AG20443 (cell line): ENCODE measurements at places on chromosomes 3 and 15.
A peak's percentile ranks its signal among the peaks of the same experiment; 100 is the strongest.

- DNase-seq = peak; percentile 33
Measured at GRCh38 chr15:87871731-87872320, 384.7 kb downstream of the NTRK3 start.

GRCh38 chr3:3307491-3307890, 128.0 kb upstream of the CRBN start:
- no peak for DNase-seq

GRCh38 chr3:50695031-50695430, 20.3 kb downstream of the DOCK3 start:
- DNase-seq = no peak

DNA sequence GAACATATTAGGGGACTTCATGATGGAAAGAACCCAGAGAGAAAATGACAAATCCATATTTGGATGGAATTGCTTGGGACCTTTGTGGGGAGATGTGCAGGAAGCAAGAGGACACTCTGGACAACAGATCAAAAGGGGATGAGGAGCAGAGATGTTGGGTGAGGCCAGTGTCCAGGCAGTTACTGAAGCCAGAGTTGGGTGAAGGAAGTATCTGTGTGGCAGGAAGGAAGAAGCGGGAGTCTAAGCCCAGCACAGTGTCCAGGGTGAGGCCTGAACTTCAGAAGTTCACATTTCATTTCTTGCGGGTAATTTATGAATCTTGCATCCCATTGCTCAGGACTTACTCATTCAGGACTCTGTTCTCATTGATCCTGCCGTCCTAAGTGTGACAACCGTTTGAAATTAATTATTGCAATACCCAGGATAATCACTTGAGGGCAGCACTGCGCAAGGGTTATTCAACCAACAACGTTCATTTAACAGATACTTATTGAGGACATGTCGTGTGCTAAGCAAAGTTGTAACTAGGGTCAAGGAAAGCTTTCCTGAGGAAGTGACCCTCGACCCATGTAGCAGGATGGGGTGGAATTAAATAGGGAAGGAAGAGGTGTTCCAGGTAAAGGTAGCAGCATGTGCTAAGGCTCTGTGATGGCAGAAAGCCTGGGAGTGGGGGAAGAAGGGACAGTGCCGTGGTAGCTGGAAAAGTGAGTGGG, 61.3 kb upstream of the CMTM8 start:
- DNase-seq = peak; percentile 33

- peak; percentile 56 for DNase-seq
Measured at GRCh38 chr3:73070675-73071575, 9.5 kb downstream of the EBLN2 start.

DNA sequence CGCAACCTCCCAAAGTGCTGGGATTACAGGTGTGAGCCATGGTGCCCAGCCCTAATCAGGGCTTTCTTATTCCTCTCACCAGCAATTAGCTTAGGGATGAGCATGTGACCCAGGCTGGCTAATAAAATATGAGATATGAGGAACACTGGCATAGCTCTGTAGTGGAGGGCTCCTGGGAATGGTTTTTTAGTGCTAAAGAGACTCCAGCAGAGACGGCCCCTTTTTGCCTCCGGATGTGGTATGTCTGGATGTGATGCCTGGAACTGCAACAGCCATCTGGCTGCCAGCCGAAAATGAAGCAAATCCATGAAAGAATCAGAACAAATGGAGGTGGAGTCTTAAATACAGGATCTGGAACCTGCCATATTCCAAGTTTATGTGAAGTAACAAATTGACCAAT, 69.1 kb upstream of the MAGI1 start:
- peak; percentile 59 for DNase-seq

GRCh38 chr3:56817646-56818045, 15.9 kb upstream of the ARHGEF3 start:
- no peak for DNase-seq

- DNase-seq = no peak
Measured at GRCh38 chr15:62992302-62992701, 50.2 kb upstream of the TPM1 start.

GRCh38 chr15:69648775-69649735, 196.4 kb downstream of the RPLP1 start:
- DNase-seq = no peak

DNA sequence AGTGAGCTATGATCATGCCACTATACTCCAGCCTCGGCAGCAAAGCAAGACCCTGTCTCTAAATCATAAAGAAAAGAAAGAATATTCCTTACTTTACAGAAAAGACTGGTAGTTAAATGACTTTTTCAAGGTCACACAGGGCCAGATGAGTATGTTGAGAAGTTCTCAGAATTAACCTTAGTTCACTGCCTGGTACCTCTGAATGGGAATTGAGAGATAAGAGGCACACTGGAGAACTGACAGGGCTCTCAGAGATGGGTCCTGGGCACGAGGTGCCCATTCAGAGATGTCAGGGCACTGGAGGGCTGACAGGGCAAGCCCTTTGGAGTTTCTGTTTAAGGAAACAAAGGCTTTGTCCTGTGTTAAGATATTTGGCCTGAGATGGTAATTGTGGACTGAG, 157.7 kb downstream of the PDE8A start:
- DNase-seq = no peak

- no peak for DNase-seq
Measured at GRCh38 chr3:141938011-141938500, 61.6 kb downstream of the ATP1B3 start.

GRCh38 chr15:73333001-73333400, 35.8 kb downstream of the HCN4 start:
- no peak for DNase-seq

- DNase-seq = no peak
Measured at GRCh38 chr3:127042634-127043033, 59.7 kb downstream of the PLXNA1 start.

DNA sequence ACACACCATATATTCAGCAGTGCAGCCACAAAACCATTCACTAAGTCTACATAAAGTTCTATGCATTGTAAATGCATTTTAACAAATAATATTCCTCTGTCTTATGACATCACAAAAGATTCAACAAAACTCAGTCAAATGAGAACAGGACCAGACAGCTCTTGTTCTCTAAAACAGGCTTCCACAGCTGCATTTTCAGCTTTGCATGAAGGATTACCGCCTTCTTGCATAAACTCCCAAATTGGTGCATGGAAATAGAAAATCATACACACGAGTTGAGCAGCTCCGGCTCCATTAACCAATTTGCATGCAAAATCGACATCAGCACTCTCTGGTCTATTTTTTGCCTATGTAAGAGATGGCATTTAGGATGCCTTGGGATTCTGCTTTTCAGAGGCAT, 66.4 kb downstream of the RFTN1 start:
- no peak for DNase-seq

DNA sequence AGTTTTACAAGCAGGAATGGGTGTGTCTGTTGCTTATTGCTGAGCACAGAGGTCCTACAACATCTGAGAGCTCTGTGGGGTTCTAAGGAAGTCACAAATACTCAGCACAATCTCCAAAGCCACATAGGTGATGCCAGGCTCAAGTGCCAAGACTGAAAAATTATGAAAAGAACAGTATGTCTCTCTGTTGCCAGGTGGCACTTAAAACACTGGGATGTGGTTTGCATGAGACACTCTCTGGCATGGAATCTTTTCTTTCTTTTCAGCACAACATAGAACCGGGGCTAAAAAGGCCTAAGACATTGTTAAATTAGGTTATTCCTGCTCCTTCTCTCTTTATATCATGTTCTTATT, 127.3 kb upstream of the PRICKLE2 start:
- no peak for DNase-seq

GRCh38 chr3:23611737-23612295, 193.9 kb upstream of the UBE2E1 start:
- peak; percentile 61 for DNase-seq

DNA sequence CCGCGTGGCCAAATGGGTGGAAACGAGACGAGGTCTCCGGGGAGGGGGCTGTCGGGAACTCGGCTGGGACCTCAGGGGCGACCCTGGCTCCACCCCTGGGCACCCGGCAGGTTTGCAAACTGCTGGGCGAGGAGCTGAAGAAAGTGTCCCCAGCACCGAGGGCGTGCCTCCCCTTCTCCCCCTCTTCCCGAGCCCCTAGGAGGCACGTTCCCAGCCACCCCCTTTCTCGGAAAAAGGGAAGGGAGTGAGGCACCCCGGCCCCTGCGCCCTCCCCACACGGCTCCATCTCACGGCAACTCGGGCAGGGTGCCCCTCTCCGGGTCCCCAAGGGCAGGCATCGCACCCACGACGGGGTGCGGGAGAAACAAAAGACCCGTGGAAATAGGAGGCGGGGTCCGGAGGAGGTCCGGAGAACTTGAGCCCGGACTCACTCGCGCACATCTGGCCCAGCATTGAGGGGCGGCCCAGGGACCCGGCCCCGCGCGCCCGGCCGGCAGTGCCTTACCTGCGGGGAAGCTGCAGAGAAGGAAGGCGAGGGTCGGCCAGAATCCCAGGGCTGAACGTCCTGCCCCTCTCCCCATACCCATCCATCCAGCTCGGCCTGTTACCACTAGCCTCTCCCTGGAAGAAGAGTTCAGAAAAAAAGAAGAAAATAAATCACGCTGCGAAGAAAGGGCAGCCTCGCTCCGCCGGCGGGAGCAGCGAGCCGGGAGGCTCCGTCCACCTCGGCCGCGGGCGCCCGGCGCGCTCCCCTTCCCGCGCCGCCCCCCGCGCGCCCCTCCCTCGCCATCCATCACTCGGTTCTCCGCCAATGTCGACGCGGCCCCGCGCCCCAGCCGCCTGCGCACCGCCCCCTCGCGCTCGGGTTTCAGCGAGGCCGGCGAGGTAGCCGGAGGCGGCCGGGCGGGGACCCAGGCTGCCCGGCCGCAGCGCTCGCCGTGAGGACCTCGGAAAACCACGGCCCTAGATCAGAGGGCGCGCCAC, 16.3 kb downstream of the RGMA start:
- DNase-seq = peak; percentile 90

GRCh38 chr3:171939578-171939977, 96.4 kb downstream of the TMEM212 start:
- DNase-seq = no peak

- no peak for DNase-seq
Measured at GRCh38 chr3:108096532-108097321, 5.9 kb upstream of the CD47 start.

DNA sequence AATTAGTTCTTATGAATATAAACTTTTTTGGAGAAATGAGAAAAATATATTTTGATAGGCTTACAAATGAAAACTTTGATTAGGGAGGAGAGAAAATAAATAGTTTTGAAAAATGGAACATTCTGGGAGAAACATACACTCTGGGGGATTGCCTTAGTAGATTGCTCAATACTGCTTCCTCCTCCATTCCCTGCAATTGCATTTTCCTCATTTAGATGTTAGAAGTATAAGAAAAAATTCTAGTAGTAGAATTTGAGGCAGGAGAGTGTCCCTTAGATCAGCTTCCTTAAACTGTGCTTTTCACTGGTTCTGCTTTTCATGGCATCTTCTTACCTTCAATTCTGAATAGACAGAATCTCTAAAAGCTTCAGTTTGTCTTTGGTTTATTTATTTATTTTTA, 46.2 kb upstream of the CTDSPL2 start:
- no peak for DNase-seq

DNA sequence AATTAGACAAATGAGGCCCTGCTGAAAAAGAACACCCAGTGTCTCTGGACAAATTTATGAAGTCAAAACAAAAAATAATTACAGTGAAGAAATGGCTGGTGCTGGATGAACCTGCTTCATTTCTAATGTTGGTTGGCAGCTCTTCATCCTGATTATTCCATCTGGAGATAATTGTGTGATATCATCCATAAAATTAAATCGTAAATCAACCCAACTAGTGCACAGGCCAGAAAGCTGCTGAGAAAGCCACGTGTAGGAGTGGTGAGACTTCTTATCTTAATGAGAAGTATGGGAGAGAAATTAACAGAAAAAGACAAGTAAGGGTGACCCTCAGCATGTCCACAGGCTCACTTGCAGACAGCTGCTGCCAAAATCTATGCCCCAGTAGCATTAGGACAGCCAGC, 465.2 kb upstream of the TGFBR2 start:
- DNase-seq = no peak

GRCh38 chr3:66572938-66573710, 72.3 kb upstream of the LRIG1 start:
- peak; percentile 14 for DNase-seq

GRCh38 chr15:85750319-85751290, 44.1 kb downstream of the KLHL25 start:
- DNase-seq = peak; percentile 67

DNA sequence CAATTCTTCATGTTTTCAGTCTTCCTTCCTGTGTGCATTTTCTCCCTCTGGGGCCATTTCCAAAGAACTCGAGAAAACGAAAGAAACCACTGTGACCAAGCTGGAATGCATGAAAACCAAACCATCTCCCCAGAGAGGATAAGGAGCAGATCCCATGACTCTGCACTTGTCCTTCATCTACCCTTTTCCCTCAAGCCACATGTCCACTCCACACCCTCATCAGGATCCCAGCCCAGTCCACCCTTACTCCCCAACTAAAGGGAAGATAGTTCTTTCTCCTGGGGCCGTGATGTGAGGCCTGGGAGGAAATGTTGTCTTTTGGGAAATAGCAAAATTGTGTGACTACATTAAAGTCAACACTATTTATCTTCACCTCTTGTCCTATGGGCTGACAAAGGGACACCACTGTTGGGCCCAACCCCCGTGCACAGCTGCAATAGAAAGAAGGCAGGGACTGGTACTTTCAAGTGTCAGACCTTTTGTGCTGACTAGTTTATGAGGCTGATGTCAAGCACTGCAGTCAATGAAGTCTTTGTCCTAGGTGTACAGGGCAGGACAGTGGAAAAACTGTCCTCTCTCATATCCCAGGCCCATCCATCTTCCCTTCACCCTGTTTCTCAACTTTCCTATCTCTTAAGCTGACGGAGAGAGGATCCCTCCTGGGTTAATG, 487.1 kb upstream of the NR2F2 start:
- peak; percentile 29 for DNase-seq

DNA sequence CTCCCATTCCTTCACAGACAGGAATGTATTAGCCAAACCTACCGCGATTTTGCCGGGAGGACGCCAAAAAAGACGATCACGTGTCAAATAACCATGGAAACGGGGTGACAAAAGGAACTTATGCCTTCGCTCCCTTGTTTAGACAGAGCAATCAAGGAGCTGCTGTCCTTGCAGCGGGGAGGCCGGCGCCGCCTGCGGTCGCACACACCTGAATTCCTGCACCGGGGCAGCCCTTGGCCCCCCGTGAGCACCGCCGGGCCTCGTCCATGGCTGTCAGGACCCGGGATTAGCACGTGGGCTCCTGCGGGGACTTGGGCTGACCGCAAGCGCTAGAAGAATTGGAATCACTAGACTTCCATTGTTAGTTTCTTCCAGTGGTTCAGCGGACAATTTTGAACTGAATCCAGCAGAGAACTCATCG, 193.1 kb downstream of the SHQ1 start:
- DNase-seq = peak; percentile 49

DNA sequence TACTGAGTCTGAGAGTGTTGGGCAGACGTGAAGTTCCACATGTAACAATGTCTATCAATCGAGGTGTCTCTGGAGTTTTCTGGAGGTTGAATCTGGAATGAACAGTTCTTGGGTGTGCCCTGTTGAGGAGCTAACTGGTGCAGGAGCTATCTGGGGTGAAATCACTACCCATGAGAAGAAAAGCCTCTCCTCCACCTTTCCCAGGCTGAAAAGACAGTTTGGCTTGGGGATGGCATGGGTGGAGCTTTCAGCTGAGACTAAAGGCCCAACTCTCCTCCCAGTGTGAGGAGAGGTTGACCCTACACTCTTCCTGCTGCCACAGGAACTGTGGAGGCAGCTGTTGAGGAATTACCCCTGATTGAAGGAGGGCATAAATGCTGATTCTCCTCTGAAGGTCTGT, 54.4 kb upstream of the LRRFIP2 start:
- DNase-seq = no peak
